Testis (tissue), 5 donors: ENCODE measurements at places on chromosomes 2 and 18. TPM values are rescaled to one million over a fixed set of nuclear protein-coding genes. Genes with fewer than 3 reads are reported as not detected.

Gene TLX2
- total RNA-seq, result 4.5 TPM

Gene MAL
- total RNA-seq, result 0.79 TPM

Gene ZEB2
- 87.8 TPM for total RNA-seq

Gene NPHP1
- total RNA-seq, result 24.5 TPM

Gene SRD5A2
- total RNA-seq, result 1.4 TPM

Gene OR6B2
- not detected for total RNA-seq

GRCh38 chr2:127173057-127173456 is 47.0 kb downstream of the CYP27C1 start:
- DNase-seq, result peak; percentile 70

DNA sequence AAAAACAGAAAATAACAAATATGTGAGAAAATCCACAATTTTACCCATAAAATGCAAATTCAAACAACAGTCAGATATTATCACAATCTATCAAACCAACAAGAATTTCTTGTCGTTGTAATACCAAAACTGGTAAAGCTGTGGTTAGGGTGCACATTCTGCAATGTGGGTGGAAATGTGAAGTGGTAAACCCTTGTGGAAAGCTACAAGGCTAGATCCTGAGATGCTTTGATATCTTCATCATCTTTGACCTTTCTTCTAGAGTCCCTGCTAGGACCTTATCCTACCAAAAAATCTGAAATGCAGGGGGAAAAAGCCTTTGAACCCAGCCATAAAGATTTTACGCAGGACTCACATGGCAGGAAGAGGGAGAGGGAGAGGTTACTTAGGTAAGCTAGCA is 17.2 kb upstream of the ATG16L1 start:
- DNase-seq, result no peak

GRCh38 chr2:202096736-202097135 is 23.7 kb downstream of the KIAA2012 start:
- no peak for DNase-seq

GRCh38 chr18:3015204-3015592 is 2.3 kb upstream of the LPIN2 start:
- DNase-seq, result no peak

DNA sequence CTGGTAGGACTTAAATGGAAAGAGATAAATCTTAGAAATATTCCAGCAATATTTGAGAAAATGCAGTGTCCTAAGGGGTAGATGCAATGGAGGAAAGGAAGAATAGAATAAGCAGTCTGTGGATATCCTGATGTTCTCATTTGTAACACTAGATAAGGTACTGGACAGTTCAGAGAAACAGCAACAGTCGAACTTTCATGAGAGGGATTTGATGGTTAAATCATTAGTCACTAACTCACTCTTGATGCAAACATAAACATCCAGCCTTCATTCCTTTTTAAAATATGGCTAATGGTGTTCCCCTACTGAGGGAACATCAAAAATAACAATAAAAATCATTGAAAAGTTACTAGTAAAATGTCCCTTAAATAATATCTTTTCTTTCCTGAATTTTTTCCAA is 211.4 kb upstream of the SLC39A10 start:
- DNase-seq, result no peak

DNA sequence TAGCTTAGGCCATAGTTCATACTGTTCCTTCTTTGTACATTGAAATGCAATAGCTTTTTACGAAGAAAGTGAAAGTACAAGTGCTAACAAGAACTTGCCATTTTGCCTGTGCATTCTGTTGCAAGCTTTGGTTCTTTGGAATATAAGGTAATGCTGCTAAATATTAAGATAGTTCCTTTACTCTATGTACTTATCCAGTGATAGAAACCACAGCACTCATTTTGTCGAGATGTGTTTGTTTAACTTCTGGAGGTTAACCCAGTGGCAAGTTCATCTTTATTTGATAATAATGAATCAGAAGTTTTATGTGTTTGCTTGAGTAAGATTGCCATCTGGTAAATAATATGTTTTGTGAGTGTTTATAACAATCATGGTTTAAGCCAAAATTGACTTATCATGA is 373.1 kb upstream of the FANCL start:
- DNase-seq, result no peak

DNA sequence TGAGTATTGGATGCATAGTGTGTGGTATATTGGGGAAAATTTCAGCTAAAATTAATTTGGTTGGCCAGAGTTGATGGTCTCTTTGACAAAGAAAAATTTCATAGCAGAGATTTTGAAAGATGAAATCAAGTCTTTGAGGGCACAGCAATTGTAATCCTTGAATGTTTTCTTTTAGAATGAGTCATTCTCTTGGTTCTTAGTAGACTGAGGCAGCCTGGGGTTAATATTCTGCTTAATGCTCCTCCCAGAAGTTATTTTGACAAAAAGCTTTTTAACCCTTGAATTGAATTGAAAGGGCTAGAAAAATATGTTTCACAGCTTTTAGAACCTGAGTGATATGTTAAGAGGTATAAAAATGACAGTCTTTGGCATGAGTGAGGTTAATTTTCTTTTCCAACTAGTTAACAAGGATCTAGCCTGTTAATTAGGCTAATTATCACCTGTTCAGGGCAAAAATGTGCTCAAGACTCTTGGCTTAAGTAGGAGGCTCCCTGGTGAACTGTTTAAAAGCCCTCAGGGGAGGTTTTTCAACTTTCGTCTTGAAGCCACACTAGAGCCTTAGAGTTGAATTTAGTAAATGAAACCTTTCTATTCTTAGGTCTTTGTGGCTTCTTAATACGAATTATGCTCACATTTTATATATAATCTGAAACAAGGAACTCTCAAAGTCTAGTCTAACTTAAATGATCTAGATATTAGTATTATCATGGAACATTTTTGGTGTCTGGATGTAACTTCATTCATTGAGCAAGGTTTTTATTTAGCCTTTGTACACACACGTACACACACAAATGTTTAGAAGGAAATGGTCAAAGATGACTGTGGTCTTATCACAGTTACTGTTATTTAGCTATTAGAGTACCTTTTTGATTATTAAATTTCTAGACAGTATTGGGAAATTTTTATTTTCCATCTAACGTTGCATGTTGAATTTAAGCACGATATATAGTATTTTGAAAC is 272.5 kb downstream of the ZNF407 start:
- DNase-seq, result no peak

GRCh38 chr18:26407736-26408601 is 140.4 kb downstream of the KCTD1 start:
- DNase-seq, result no peak

DNA sequence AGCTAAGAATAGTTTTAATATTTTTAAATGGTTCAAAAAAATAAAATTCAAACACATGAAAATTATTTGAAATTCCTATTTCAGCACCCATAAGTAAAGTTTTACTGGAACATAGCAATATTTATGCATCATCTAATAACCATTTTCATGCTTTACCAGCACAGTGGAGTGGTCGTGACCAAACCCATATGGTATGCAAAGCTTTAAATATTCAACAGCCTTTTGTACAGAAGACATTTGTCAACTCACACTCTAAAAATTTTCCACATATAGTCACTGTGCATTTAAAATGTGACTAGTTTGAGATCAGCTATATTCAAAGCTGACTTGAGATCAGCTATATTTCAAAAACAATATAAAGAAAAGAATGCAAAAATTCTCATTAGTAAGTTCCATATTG is 46.2 kb downstream of the PUM2 start:
- no peak for DNase-seq

- no peak for DNase-seq
Observed at GRCh38 chr2:236844711-236845110, 241.0 kb upstream of the COPS8 start.

DNA sequence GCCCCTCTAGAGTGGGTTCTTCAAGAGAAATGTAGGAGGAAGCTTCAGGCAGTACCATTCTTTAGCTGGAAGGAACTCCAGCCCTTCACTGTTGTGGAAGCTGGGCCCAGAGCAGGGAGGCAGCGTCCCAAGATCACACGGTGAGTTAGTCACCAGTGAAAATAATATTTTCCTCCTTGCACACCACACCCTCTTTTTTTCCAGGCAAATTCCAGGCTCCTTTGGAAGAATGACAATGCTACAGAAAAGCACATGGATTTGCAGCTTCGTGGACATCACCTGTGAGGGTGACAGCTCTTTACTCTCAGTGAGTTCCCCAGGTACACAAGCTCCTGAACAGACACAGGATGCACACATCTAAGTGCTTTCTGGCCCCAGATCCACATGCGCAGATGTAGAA is 157.1 kb downstream of the COL6A3 start:
- peak; percentile 63 for DNase-seq

DNA sequence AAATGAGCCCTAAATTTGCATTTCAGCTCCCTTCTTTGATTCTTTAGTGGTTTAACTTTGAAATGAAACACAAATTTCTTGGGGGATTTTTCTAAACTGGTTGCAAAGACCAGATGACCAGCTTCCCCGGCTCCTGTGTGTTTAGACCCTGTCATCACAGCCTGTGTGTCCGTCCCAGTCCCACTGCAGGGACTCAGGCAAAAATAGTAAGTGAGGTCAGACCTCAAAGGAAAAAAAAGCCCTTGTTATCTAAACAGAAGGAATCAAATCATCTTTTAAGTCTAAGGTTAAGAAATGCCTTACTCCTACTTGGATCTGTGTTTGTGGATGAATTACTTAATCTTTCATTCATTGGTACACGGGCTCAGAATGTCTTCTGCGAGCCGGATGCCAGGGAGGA is 423.7 kb downstream of the LPIN1 start:
- DNase-seq, result no peak

- no peak for DNase-seq
Observed at GRCh38 chr2:102527086-102527485, 54.1 kb downstream of the SLC9A4 start.

DNA sequence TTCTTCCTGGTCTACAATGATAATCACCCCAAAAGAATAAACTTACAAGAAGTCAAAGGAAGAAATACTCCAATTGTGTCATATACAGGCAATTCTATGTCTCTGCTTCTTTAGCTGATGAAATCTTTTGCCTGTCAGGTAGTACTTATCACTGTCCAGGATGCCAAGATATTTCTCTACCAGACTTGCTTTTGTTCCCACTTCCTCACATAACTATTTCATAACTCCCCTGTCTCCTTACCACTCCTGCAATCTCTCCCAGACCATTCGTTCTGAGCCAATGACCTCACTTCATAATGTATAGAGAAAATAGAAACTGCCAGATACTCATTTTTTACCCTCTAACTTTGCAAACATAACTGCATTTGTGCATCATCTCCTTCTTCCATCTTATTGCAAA is 39.1 kb downstream of the HNMT start:
- DNase-seq, result no peak

DNA sequence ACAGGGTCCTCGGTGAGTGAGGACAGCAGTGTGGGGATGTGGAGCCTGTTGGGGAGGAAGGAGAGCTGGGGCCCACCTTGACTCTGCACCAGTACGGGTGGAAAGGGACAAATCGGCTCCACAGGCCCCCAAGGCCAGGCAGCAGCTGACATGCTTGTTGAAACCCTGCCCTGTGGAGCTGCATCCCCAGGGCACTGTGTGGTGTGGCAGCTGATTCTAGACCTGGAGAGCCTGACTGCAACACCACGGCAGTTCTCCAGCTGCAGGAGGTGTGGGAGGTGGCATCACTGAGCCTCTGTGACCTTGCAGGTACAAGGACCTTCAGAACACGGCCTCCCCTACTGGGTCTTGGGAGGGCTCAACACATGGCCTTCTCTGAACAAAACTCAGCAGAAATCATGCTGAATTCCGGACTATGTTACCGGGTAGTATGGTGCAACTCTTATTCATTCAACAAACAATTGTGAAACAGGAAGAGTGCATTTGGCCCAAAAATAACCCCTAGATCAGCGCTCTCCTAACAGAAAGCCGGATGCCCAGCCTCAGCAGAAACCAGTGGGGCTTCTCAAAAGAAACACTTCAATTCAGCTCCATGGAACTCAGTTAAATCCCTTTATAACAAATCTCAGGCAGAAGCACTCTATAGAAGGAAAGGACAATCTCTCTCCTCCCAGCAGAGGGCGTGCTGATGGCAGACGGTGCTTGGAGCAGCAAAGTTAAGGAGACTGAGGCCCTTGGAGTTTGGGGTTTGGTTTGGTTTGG is 104.4 kb upstream of the SALL3 start:
- peak; percentile 52 for DNase-seq

DNA sequence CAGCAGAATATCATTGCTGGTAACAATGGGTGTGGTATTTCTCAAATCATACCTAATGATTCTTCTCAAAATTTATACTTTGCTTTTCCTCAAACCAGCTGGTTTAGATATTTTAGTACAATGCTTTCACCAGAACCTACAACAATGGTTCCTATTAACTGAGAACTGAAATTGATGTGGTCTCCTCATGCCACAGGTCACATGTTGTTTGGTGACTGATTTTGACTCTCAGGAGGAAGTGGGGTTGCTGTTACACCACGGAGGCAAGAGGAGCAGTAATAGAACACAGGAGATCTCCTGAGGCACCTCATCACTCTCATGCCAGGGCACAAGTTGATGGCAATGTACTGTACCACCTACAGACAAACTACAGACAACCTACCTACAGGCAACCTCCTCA is 3.0 kb upstream of the CEP68 start:
- no peak for DNase-seq

DNA sequence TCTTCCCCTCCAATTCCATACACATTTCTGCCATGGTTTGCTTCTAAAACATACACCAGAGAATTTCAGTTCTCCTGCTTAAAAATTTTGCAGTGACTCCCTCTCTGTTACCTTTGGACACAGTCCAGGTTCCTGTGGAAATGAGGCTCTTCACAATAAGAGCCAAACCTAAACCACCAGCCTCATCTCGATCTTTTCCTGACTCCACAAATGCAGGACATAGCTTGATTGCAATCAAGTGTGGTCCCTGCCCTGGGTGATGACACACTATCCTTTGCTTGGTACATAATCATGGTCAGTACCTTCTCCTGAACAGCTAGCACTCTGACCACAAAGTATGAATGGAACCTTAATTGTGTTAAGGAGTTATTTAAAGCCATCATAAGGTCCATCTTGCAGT is 134.9 kb upstream of the CHAC2 start:
- DNase-seq, result no peak

DNA sequence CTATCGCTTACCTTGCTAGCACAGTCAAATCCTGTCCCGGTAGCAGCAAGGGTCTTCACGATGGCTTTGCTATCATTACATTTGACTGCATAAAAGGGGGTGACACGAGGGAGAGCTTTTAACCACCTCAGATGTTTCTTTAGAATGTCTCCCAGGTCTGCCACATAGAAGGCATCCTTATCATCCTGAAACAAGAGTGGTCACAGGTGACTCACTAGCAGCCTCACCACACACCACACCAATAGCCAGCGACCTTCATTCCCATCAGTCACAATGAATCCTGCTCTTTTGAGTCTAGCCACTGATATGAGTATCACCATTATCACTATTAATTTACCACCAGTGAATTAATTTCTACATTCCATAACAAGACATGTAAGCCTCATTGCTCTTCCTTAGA is 3.7 kb downstream of the ODC1 start:
- no peak for DNase-seq
